NCI-H2081 treated with DMSO at 0.1 percent for 48 hours (cell line): ENCODE measurements at places on chromosomes 7 and 10.
A peak's percentile ranks its signal among the peaks of the same experiment; 100 is the strongest.

- DNase-seq: no peak
Measured at GRCh38 chr10:32205670-32206069, 141.3 kb downstream of the EPC1 start.

GRCh38 chr7:64313740-64314491 is at the start of gene ZNF736:
TSS of gene ZNF736 (plus strand) at chr7:64313961. CDS start at chr7:64314151, 190 bp downstream.
- peak; percentile 95 for DNase-seq

DNA sequence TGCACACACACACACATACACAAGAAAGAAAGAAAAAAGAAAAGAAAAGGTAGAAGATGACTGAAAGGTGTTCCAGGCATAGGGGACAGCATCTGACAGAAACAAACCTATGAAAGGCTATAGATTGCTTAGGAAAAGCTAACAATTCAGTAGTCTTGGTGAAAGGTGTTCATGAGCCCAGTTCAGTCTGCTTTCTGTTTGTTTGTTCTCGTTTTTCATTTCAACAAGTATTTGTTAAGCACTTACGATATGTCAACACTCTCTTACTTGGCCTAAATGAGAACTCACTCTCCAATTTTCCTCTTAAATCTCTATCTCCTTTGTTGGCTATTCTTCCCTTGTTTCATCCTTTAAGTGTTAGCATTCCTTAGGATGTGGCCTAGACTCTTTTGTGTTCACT is 133.2 kb downstream of the GRM8 start:
- no peak for DNase-seq

GRCh38 chr7:158261362-158262235 is 326.0 kb downstream of the PTPRN2 start:
- no peak for DNase-seq

- DNase-seq: no peak
Measured at GRCh38 chr7:40965774-40966173, 737.1 kb downstream of the INHBA start.

DNA sequence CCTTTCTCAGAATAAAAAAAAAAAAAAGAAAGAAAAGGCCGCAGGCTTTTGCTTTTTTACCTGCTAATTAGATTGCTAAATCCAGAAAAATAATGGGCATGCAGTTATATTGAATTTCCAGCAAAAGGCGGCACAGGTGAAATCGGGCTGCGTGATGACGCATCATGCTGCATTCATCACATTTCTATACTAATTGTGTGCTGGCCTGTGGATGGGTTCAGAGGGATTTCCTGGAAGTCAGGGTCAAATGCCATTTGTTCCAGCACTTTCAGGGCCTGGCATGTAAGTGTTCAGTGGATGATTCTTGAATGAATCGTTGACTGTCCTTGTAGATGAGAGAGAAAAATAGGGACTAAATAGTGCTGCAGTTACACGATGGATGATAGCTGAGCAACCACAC is 292.7 kb downstream of the CAMK1D start:
- DNase-seq: no peak

- DNase-seq: no peak
Measured at GRCh38 chr10:75057680-75058079, 53.8 kb upstream of the SAMD8 start.

DNA sequence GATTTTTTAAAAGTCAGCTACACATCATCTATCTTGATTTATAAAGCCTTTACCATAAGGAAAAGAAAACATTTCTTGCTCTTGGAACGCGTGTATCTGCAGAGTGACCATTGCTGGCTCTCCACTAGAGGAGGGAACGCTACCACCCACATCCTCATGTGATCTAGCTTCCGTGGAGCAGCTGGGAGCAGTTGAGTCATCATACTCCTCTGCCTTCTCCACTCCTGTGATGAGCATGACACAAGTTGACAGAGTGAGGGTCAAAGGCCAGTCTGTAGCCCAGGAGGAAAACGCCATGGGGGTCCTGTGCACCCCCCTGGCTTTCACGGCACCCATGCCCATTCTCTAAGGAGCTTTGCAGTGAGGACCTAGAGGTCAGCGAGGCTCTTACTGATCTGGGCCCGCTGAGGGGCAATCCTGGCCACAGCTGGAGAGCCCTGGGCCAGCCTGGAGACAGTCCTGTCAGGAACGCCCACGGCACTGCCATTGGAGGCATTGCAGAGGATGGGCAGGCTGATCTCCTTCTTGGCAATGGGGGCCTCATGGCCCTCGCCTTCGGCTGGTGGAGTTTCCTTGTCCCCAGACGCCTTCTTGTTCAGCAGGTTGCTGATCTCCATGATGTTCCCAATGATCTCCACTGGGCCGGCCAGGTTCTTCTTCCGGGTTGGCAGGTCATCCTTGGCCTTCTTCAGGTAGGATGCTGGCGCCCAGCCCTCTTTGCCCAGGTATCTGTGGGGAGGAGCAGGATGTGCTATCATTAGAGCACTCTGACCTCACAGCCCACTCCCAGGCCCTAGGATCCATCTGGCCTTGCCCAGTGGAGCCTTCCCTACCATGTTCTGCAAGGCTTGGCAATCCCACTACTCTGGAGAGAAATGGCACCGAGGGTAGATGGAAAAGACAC is 119.2 kb downstream of the NEURL1 start:
- DNase-seq: no peak

DNA sequence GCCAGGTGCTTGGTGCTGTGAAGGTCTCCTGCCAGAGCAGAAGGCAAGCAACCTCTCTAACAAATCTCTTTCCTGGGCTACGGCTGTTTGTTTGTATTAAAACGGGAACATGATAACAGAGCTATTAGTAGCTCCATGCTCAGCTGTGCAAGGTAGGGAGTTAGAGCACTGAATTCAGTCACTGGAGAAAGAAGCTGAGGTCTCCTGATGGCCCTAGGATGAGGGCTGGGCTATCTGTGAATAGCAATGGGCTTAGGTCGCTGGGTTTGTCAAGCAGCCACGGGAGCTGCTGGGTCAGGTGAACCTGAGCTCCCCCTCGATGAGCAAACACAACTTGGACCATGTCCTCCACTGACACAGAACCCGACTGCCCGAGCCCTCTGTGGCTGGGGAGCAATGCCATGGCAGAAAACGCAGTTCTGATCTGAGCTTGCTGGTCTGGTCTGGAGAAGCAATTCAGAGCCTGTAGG is 24.4 kb downstream of the TACC2 start:
- DNase-seq: no peak

DNA sequence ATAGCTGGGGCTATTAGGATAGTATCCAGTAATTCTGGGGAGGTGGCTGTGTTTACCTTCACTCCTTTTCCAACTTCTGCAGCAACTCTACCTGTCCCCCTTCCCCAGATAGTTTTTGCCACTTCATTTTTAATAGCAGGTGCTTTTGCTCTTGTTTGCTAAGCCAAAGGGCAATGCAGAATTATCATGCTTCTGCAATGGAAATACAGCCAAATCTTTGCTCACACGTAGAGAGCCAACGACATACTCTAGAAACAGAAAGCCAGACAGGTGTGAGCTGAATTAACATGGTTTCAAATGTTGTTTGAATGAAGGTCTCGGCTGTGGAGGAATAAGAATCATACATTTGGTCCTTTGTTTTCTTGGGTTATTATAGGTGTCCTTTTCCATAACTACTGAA is 14.4 kb downstream of the PLEKHS1 start:
- DNase-seq: no peak

GRCh38 chr10:78047314-78047891 is 13.7 kb downstream of the RPS24 start:
- DNase-seq: peak; percentile 41

DNA sequence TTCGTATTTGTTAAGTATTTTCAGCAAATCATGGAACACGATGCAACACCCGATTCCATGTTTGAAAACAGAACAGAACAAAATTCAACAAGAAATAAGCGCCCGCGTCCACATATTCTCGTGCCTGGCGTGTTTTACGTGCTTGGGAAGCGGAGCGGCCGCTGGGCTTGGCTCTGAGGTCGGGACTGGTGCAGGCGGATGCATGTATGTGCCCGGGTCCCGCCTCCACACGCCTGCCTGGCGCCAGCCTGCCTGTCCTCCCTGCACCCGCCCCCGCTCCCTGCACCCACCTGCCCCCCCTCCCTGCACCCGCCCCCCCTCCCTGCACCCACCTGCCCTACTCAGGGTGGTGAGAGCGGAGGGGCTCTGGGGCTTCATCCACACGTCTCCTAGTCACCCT is 454.5 kb downstream of the DNAJB6 start:
- DNase-seq: no peak

GRCh38 chr7:6576024-6576866 is 1.0 kb upstream of the ZDHHC4 start:
- no peak for DNase-seq

DNA sequence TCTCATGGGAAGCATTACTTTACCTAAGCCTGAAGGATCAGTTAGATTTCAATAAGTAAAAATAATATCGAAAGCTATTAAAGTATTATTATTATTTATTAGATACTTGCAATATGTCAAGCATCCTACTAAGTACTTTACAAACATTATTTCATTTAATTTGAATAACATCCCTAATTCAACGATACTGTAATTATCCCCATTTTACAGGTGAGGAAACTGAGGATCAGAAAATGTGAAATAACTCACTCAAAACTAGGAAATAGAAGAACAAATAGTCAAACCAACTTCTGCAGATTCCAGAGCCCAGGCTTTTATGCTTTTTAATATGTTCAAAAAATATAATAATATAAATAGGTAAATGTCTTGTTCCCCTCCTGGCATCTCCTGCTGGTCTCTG is 10.3 kb upstream of the PDCD4 start:
- no peak for DNase-seq

GRCh38 chr10:119504651-119505050 is 37.9 kb downstream of the RGS10 start:
- DNase-seq: no peak

GRCh38 chr7:138657854-138658386 is 43.2 kb downstream of the SVOPL start:
- DNase-seq: no peak

GRCh38 chr7:131365838-131366237 is 38.2 kb downstream of the MKLN1 start:
- DNase-seq: no peak

- no peak for DNase-seq
Measured at GRCh38 chr10:43041422-43042342, 35.2 kb upstream of the RET start.

GRCh38 chr10:79258894-79259293 is 88.4 kb upstream of the PPIF start:
- DNase-seq: no peak

- no peak for DNase-seq
Measured at GRCh38 chr10:67386260-67386659, 309.7 kb downstream of the CTNNA3 start.

DNA sequence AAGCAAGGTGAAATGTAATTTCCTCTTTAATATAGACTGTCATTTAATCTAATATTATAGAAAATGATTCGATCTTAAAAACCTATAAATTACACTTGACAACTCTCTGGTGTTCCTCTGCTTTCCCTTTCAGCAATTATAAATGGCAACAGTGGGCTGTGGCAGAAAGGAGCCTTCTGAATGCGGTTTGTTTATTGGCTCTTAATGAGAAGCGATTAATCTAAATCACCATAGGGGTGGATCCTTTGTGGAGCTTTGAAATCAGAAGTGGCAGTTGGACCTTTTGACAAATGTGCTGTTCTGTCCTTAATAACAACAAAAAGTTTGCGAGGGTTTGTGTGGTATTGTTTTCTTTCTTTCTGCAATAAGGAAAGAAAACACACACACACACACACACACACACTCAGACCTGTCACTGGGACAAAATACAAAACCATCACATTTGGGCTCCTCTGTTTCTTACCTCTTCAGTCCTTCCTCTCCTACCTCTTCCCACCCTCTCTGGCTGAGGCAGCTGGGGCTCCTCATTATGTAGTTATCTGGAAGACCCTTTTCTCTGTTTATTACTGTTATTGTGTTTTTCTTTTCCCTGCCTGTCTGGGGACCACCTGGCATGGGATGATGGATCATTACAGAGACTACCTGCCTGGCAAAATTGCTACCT is 316.2 kb downstream of the SORCS3 start:
- no peak for DNase-seq

DNA sequence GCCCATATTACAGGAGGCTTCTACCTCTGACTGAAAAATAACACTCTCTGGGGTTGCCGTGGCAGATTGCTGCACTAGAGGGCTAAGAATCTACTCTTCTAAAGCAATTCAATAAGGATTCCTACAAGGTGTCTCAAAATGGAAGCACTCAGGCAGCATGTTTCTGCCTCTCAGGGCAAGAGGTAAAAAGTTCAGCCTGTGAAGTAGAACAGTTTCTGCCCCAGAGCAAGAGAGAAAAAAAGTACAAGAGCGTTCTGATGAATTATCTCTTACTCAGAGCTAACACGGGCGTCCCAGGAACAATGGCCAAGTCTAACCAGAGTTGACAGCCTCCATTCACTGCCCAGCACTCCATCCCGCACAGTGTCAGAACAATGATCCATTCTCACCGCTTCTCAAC is 71.3 kb upstream of the TES start:
- no peak for DNase-seq
